ENCODE measurements at places on chromosomes 12 and 14.

DNA sequence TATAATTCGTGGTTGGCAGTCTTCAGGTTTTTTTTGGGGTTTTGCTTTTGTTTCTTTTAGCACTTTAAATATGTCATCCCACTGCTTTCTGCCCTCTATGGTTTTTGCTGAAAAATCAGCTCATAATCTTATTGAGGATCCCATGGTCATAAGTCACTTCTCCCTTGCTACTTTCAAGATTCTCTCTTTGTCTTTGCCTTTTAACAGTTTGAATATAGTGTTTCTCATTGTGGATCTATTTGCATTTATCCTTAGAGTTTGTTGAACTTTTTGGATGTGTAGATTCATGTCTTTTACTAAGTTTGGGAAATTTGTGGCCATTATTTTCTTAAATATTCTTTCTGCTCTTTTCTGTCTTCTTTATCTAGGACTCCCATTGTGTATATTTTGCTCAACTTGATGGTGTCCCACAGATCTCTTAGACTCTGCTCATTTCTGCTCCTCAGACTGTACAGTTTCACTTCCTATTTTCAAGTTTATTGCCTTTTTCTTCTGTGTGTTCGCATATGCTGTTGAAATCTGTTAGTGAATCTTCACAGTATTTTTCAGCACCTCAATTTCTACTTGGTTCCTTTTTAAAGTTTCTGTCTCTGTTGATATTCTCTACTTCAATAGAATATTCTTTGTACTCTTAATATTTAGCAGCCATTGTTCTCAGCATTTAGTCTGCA lies 70.8 kb downstream of the WNK1 start:
- DNase-seq: no peak

DNA sequence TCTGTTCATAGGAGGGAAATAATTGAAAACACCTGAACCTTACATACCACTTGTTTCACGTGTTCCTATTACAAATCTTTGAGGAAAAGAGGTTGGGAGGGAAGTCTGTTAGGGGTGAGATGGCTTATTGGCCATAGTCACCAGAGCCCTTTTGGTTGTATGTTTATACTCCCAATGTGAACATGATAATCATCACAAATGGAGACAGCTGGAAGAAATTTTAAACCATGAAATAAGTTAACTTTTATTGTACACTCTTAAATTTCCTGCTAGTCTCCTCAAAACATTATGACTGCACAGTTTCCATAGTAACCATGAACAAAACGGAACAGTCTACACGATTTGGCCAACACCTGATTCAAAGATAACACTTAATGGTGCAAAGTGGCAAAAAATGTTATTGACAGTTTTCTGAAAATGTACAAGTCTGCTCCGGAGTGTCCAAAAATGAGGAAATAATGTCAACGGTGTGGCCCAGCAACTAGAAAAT lies 56.9 kb downstream of the LMNTD1 start:
- DNase-seq: peak; percentile 83

GRCh38 chr12:4027412-4027811 lies 154.2 kb upstream of the PARP11 start:
- no peak for DNase-seq

GRCh38 chr12:85356596-85357385 lies 76.8 kb downstream of the ALX1 start:
- DNase-seq: no peak

- DNase-seq: no peak
Observed at GRCh38 chr14:68399971-68400370, 392.9 kb downstream of the ZFP36L1 start.

DNA sequence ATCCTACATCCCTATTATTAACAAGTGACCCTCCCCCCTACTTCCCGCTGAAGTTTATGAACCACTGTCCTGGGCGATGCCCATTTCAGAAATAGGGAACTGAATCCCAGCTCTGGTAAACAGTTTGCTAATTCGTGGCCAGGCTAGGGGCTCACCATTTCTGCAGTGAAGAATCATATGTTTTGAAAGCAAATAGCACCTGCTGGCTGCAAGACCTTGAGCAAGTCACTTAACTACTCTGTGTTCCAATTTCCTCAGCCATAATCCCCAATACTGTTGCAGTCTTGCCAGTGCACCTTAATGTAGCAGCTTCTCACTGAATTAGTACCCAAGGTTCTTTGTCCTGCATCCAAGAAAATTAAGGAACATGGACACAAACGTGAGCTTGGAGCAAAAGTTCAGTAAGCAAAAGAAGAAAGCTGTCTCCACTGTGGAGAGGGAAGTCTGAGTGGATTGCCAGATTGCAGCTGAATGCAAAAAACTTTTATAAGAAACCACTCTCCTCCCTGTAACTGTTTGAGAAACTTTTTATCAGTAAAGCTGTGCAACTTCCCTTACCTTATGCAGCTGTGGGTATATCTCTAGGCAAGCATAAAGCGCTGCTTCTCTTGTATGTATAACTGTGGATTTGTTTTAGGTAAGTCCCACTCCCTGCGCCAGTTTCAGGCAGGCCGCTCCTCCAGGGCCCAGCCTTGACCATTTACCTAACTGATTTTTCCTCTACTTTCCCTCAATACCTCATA lies 824 bp downstream of the OAS1 start:
- no peak for DNase-seq

- DNase-seq: peak; percentile 97
Observed at GRCh38 chr14:99035712-99036610, 236.0 kb downstream of the BCL11B start.

- peak; percentile 79 for DNase-seq
Observed at GRCh38 chr12:128078301-128078971, 188.5 kb upstream of the TMEM132C start.

All from fibroblast of skin of right biceps (primary cell).